ENCODE measurements at places on chromosomes 16 and 17. TPM values are rescaled to one million over a fixed set of nuclear protein-coding genes. Genes with fewer than 3 reads are reported as not detected.

FMNL1 gene
- polyA plus RNA-seq, result 2.0 TPM

TBC1D3I gene
- polyA plus RNA-seq, result not detected

CORO6 gene
- polyA plus RNA-seq, result 8.0 TPM

SHISA6 gene
- not detected for polyA plus RNA-seq

MT3 gene
- polyA plus RNA-seq, result not detected

SP6 gene
- polyA plus RNA-seq, result 0.05 TPM

OTOP2 gene
- not detected for polyA plus RNA-seq

DOC2B gene
- polyA plus RNA-seq, result not detected

CTRL gene
- 0.58 TPM for polyA plus RNA-seq

CLEC18B gene
- 0.05 TPM for polyA plus RNA-seq

DNAH9 gene
- polyA plus RNA-seq, result not detected

Measured in BJ (cell line).